ENCODE measurements at places on chromosomes 3 and 15. TPM values are rescaled to one million over a fixed set of nuclear protein-coding genes. Genes with fewer than 3 reads are reported as not detected.

- no peak for DNase-seq
Observed at GRCh38 chr3:87287011-87287410, 10.6 kb upstream of the POU1F1 start.

DNA sequence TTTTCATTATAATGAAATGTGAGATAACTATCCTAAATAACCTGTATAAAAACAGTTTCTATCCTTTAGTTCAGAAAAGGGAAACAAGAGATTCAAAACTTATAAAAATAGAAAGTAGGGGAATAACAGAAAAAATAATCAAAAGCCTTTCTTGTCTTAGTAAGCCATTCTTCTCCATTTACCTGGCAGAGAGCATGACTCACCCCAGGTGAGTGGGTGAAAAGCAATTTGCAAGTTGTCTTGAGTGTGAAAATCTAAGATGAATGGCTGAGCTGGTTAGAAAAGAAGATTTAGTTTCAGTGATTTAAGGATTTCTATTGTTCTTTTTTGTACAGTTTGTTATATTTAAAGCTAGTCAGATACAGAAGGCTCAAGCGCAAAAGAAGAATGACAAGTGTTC is 702.0 kb downstream of the GRM7 start:
- DNase-seq = no peak

Gene GABRR3
- total RNA-seq = not detected

GRCh38 chr3:194141415-194142155 is 5.6 kb downstream of the HES1 start:
- peak; percentile 98 for DNase-seq

Gene TMEM207
- not detected for total RNA-seq

Gene CCK
- total RNA-seq = not detected

DNA sequence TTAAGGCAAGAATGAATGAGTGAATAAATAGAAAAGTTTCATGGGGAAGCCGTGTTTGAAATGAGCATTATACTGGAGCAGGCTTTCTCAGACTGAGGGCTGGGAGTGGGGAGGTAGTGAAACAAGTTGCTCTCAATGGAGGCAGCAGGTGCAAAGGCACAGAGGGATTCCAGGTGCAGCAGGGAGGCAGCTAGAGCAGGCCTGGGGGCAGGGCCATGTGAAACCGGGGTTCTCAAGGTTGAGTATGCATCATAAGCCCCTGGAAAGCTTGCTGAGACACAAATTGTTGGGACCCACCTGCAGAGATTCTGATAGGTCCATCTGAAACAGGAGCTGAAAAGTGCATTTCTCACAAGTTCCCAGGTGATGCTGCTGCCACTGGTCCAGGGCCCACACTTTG is 45.3 kb downstream of the BFSP2 start:
- DNase-seq = no peak

GRCh38 chr15:49045751-49046219 is 461 bp downstream of the SECISBP2L start:
- DNase-seq = peak; percentile 47

DNA sequence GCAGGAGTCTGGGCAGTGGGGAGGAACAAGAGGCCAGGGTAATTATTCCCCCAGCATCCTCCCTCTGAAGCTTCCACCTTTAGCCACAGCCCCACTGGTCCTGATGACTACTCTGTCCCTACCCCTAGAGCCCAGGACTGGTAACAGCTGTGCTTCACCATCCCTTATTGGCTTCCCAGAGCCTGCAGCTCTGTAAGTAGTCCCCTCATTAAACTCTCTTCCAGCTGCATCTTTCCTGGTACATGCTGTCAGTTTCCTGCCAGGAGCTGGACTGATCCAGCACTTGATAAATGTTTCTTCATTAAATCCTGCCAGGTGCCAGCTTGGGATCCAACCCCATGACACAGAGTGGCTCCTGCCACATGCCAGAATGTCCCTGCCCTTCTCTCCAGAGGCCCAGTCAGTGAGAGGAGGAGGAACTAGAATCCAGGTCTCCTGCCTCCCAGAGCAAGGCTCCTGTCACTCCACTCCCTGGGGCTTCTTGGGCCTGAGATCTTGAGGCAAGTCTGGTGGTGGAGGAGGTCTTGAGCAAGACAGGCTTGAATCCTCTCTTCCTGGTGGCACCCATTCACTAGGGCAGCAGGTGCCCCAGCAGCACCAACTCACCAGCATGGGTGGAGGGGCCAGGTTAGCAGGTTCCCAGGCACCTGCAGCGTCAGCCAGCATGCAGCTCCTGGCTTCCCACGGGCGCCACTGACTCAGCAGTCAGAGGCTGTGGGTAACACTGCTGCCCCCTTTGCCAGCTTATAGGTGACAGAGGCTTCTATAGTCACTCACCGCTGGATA is 27.6 kb downstream of the FBXW12 start:
- DNase-seq = no peak

Measured in dermis microvascular lymphatic vessel endothelial cell (primary cell).